ENCODE measurements at places on chromosomes 4 and X. TPM values are rescaled to one million over a fixed set of nuclear protein-coding genes. Genes with fewer than 3 reads are reported as not detected.

The SMIM10 gene
- 1.9 TPM for total RNA-seq

The TLR2 gene
- 17.9 TPM for total RNA-seq

The PRR32 gene
- total RNA-seq, result not detected

The MAGEA4 gene
- not detected for total RNA-seq

The EDA2R gene
- 12.6 TPM for total RNA-seq

The POLN gene
- 0.07 TPM for total RNA-seq

The NEXMIF gene
- total RNA-seq, result 0.21 TPM

The CENPVL1 gene
- total RNA-seq, result 0.96 TPM

The SMAD1 gene
- 39.2 TPM for total RNA-seq

The BEX1 gene
- 40.2 TPM for total RNA-seq

The FHDC1 gene
- total RNA-seq, result 3.7 TPM

GRCh38 chr4:75054078-75054477, 121.2 kb downstream of the PARM1 start:
- DNase-seq, result no peak

DNA sequence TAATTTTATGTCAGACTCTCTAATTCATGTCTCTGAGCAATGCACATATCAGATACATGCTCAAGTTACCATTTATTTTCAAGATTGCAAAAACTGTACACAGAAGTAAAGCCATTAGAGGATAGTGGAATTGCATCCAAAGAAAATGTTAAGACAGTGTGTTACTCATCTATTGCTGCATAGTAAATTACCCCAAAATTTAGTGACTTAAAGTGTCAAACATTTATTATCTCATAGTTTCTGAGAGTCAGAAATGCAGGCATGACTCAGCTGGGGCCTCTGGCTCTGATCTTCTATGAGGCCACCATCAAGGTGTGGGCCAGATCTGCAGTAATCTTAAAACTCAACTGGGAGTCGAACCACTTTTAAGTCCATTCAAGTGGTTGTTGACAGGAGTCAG, 275.2 kb downstream of the QDPR start:
- DNase-seq, result no peak

DNA sequence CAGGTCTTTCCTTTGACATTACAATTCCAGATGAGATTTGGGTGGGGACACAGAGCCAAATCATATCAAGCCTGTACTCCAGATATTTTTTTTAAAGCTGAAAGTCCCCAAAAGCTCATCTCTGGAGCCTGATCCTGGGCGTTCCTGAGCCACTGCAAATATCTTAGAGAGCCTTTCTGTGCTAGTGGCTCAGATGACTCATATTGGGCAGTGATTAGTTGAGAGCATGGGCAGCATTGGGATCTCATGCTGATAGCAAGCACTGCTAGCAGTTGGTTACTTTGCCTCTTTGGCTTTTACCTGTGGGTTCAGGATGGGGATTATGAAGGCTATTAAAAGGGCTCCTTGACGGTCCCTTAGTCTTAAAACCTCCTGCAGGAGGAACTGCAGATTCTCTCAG, 51.4 kb upstream of the SCRG1 start:
- DNase-seq, result no peak

GRCh38 chr4:72770708-72771107, 201.7 kb upstream of the ADAMTS3 start:
- no peak for DNase-seq

GRCh38 chr4:7337196-7338058, 97.3 kb downstream of the PSAPL1 start:
- no peak for DNase-seq

GRCh38 chr4:21885770-21886169, 62.8 kb downstream of the KCNIP4 start:
- no peak for DNase-seq

GRCh38 chr4:104500442-104500841, 5.7 kb upstream of the CXXC4 start:
- no peak for DNase-seq

DNA sequence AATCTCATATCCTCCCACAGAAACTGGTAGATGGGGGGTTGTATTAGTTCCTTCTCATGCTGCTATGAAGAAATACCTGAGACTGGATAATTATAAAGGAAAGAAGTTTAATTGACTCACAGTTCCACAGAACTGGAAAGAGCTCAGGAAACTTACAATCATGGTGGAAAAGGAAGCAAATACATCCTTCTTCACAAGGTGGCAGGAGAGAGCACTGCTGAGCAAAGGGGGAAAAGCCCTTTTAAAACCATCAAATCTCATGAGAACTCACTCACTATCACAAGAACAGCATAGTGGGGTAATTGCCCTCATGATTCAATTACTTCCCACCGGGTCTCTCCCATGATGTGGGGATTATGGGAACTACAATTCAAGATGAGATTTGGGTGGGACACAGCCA, 250.5 kb upstream of the GPRIN3 start:
- no peak for DNase-seq

DNA sequence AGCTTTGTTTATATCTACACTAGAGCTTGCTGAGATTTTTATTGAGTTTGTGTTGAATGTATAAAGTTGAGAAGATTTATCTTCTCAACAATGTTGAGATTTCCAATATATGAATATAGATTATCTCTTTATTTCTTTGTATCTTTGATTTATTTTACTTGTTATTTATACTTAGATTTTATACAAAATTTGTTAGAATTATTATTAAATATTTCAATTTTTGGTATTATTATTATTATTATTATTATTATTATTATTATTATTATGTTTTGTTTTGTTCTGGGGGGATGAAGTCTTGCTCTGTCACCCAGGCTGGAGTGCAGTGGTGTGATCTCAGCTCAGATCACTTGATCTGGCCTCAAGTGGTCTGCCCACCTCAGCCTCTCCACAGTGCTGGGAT, 322.5 kb downstream of the PPARGC1A start:
- DNase-seq, result no peak

- no peak for DNase-seq
Observed at GRCh38 chr4:172515266-172515879, 653.2 kb upstream of the GALNT7 start.

DNA sequence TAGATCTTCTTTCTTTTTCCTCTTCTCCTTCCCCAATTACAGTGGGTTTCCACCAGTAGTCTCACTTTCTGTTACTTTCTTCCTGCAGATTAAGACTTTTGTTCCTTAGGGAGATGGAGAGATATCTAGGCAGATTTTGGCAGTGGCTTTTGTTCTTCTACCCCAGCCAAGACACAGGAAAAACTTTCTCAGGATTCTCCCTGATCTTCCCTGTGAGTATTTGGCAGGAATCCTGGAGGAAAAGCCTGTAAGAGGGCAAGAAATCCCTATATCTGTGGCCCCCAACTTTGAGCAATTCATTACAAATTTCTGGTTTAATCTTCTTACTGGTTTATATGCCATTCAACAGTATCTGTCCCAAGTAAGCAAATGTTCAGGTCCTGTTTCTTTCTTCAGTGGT, 21.9 kb downstream of the SLC9A7 start:
- no peak for DNase-seq

- no peak for DNase-seq
Observed at GRCh38 chrX:24124244-24124799, 25.2 kb upstream of the ZFX start.

- peak; percentile 41 for DNase-seq
Observed at GRCh38 chrX:107766470-107767150, 9.0 kb downstream of the TSC22D3 start.

- no peak for DNase-seq
Observed at GRCh38 chrX:110427076-110427475, 68.4 kb downstream of the RTL9 start.

- DNase-seq, result no peak
Observed at GRCh38 chrX:107709266-107709806, 66.3 kb downstream of the TSC22D3 start.

DNA sequence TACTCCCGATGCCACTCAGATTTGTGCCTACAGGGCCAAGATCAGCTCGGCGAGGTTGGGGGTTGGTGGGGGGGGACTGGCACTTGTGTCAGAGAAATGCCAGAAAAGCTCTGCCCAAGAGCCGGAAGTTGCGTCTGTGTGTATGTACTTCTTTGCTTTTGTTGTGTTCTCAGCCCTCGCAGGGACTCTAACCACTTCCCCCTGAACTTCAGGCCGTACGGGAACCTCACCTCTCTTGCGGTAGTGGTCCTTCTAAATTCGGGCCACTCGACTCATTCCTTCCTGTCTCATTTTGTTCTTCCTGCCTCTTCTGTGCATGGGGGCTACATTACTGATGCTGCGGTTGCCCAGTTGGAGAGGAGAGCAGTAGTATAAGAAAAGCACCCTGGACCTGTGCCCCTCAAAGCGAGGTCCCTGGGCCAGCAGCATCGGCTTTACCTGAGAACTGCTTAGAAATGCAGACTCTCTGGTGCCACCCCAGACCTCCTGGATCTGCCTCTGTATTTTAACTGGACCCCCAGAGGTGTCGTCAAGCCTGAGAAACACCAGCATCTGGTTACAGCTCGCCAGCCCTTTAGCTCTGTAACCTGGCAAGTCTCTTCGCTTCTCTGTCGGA, 146.3 kb upstream of the RPS6KA3 start:
- no peak for DNase-seq

Data from kidney epithelial cell (primary cell).